ENCODE measurements at places on chromosomes 6 and 20.

DNA sequence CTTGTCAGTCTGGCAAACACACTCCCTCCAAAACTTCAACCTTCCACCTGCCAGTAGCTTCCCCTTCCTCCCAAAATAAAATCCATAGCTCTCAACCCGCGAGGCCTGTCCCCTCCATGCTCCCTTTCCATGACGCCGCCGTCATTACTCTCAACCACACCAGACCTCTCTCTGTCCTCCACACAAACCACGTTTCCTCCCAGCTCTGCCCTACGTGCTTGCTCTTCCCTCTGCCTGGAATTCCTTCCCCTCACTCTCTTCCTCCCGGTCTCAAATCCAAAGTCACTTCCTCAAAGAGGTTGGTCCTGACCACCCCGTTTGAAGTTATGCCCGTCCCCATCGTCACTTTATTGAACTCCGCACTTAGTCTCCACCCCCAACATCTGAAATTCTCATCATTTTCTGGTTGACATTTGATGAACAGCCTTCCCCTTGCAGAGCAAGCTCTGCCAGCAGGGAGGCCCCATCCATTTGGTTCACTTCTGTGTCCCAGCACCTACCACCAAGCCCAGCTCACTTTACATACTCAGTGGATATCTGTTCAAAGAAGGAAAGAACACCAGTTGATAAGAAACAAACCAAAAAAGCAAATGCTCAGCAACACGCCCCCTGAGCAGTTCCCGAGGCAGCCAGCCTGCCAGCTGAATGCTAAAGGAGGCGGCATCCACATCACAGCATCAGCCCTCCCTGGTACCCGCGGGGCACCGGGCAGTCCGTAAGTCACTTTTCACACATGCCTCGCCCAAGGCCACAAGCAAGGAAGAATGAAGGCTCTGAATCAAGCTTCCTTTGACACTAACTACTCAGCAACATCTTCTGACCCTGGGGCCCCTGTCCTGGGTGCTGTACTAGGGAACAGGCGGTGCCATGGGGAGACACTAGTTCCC is 125.0 kb downstream of the NFATC2 start:
- no peak overlapping the region for H3K27ac ChIP-seq
- no peaks in the 10 kb centered on the region for H3K27me3 ChIP-seq

- H3K27ac ChIP-seq, result no peak overlapping the region
- no peaks in the 10 kb centered on the region for H3K36me3 ChIP-seq
- no peaks in the 10 kb centered on the region for H3K4me1 ChIP-seq
- no peaks in the 10 kb centered on the region for H3K27me3 ChIP-seq
These were observed 13.4 kb upstream of the MYO6 start for GRCh38 chr6:75735491-75736186.

DNA sequence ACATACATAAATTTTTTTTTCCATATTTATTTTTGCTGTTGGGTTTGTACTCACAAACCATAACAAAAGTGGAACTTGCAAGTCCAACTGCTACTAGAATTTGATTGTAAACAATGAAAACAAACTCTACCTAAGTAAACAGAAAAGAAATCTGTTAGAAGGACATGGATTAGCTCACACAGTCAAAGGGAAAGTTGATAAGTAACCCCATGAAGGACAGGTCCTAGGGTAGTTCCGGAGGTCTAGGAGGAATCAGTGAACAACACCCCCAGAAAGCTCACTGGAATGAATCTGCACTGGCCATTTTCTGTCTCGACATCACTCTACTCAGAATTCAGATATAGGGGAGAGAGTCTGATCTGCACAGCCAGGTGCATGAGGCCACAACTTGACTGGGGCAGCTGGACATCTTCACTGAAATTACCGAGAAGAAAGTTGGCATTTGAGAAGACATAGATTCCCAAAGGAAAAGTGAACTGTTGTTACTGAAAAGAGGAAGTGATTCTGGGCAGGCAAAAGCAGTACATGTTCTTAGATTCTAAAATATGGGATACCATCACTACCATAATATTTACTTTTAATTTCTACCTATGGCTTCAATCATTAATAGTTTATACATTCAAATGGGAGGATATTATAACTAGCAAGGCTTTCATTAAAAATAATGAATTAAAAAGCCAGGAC is 76.4 kb downstream of the HMGN3 start:
- H3K27me3 ChIP-seq, result no peaks in the 10 kb centered on the region
- no peak overlapping the region for H3K4me3 ChIP-seq
- H3K36me3 ChIP-seq, result no peaks in the 10 kb centered on the region
- H3K27ac ChIP-seq, result no peak overlapping the region
- DNase-seq, result no peak

DNA sequence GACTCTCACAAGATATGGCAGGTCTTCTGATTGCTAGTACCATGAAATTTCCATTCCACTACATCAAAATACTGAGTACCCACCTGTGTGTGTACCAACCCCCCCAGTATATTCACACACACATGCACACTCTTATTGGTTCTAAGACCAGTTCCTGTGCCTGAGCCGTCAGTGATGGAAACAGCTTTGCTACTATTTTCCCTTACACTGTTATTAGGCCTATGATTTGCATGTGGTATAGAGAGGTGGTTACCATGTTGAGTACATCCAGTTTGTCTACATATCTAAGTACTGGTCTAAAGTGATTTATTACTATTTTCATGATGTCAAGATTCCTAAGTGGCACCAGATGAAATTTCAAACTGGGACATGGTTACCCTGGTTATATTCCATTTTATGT is 459.9 kb downstream of the BCKDHB start:
- no peak overlapping the region for H3K4me3 ChIP-seq
- H3K27ac ChIP-seq, result no peak overlapping the region
- no peaks in the 10 kb centered on the region for H3K27me3 ChIP-seq
- H3K36me3 ChIP-seq, result no peaks in the 10 kb centered on the region
- H3K4me1 ChIP-seq, result no peaks in the 10 kb centered on the region

GRCh38 chr6:9532621-9533557 is 882.0 kb downstream of the TFAP2A start:
- H3K4me1 ChIP-seq, result no peaks in the 10 kb centered on the region
- no peak overlapping the region for H3K27ac ChIP-seq
- H3K27me3 ChIP-seq, result no peaks in the 10 kb centered on the region
- H3K36me3 ChIP-seq, result no peaks in the 10 kb centered on the region
- no peak overlapping the region for H3K4me3 ChIP-seq

DNA sequence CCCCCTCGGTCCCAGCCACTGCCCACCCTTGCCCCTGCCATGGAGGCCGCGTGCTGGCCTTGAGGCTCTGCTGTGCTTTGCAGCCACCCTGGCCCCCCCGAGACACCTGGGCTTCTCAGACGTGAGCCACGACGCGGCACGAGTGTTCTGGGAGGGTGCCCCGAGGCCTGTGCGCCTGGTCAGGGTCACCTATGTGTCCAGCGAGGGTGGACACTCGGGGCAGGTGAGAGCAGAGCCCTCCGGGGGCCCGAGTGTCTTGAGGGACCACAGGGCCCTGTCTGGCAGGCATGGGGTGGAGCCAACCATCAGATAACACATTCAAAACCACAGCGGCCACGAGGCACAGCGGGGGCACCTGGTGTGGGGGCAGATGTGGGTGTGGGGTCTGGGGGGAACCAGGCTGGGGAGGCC is 18.9 kb downstream of the COL20A1 start:
- no peaks in the 10 kb centered on the region for H3K36me3 ChIP-seq
- H3K27ac ChIP-seq, result no peak overlapping the region
- H3K4me1 ChIP-seq, result no peaks in the 10 kb centered on the region
- H3K27me3 ChIP-seq, result no peaks in the 10 kb centered on the region
- no peak overlapping the region for H3K4me3 ChIP-seq

GRCh38 chr6:2665146-2666070 is 85.3 kb downstream of the MYLK4 start:
- no peaks in the 10 kb centered on the region for H3K36me3 ChIP-seq
- no peak overlapping the region for H3K4me3 ChIP-seq
- DNase-seq, result peak; percentile 15
- no peaks in the 10 kb centered on the region for H3K4me1 ChIP-seq

DNA sequence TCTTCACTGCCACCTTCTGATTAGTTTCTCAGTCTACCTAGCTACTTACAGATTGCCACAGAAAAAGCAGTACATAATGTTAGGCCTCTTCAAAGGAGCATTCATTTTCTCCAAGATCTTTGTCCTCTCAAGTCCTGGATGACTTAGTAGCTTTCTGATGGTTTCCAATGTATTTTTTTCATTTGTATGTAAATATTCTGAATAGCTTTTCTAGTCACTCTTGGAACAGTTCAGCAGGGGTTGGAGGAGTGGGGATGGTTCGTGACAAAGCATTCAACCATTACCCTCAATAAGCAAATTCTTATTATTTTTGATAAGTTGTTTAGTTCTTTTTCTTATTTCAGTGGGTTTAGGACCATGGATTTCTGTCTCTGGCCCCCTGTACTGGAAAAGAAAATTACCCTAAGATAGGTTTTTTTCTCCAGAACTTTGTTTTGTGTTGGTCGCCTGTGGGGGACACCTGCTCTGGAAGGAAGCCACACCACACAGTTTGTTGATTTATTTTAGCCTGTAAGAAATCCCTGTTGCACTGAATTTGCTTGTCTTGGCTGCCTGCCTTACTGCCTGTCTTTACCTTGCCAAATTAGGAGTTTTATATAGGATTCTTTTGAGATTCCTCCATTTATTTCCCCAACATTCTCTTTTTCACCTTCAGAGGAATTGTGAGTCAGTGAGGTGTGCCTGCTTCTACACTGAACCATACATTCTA is 247.9 kb downstream of the RFPL4B start:
- DNase-seq, result no peak
- H3K27ac ChIP-seq, result no peak overlapping the region
- no peaks in the 10 kb centered on the region for H3K36me3 ChIP-seq
- no peak overlapping the region for H3K4me3 ChIP-seq
- no peaks in the 10 kb centered on the region for H3K27me3 ChIP-seq

DNA sequence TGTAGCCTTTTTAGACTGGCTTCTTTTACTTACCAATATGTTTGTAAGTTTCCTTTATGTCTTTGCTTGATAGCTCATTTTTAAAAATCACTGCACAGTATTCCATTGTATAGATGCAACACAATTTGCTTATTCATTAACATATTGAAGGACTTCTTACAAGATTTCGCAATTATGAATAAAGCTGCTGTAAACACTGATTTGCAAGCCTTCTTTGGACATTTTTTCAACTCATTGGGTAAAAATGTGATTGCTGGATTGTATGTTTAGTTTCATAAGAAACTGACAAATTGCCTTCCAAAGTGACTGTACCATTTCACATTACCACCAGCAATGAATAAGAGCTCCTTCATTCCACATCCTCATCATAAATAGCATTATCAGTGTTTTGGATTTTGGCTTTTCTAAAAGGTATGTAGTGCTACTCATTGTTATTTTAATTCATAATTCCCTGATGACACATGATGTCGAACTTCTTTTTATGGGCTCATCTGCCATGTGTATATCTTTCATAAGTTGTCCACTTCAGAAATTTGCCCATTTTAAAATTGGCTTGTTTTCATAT is 80.7 kb downstream of the TFAP2B start:
- H3K27me3 ChIP-seq, result no peaks in the 10 kb centered on the region
- no peaks in the 10 kb centered on the region for H3K4me1 ChIP-seq
- no peak overlapping the region for H3K4me3 ChIP-seq
- DNase-seq, result no peak
- H3K36me3 ChIP-seq, result no peaks in the 10 kb centered on the region

Data from cardiac muscle cell (in vitro differentiated cells and primary cell).